Left renal cortex interstitium (tissue), 4 donors: ENCODE measurements at places on chromosomes 11 and 22. TPM values are rescaled to one million over a fixed set of nuclear protein-coding genes. Genes with fewer than 3 reads are reported as not detected.

Gene OR6M1
- not detected for polyA plus RNA-seq

Gene SHANK2
- polyA plus RNA-seq, result 37.7 TPM

Gene E2F8
- 9.8 TPM for polyA plus RNA-seq

Gene PTPRJ
- polyA plus RNA-seq, result 22.3 TPM

Gene BTBD18
- 0.24 TPM for polyA plus RNA-seq

Gene COA4
- 66.1 TPM for polyA plus RNA-seq

Gene MOGAT2
- 1.2 TPM for polyA plus RNA-seq

Gene MMP27
- not detected for polyA plus RNA-seq

Gene CABP4
- polyA plus RNA-seq, result 1.2 TPM

Gene MN1
- 10.1 TPM for polyA plus RNA-seq

Gene SCGB1C1
- polyA plus RNA-seq, result not detected

Gene TYR
- 0.33 TPM for polyA plus RNA-seq

Gene GAL
- 0.18 TPM for polyA plus RNA-seq

Gene LARGE2
- 17.6 TPM for polyA plus RNA-seq

Gene POLD4
- polyA plus RNA-seq, result 35.3 TPM

Gene HBD
- 4.1 TPM for polyA plus RNA-seq
